HAP-1 (cell line): ENCODE measurements at places on chromosomes 7 and 10.

- DNase-seq = peak; percentile 18
Measured at GRCh38 chr7:27784399-27785053, 44.6 kb downstream of the TAX1BP1 start.

GRCh38 chr10:116466715-116467422, 39.2 kb downstream of the PNLIPRP3 start:
- DNase-seq = no peak

DNA sequence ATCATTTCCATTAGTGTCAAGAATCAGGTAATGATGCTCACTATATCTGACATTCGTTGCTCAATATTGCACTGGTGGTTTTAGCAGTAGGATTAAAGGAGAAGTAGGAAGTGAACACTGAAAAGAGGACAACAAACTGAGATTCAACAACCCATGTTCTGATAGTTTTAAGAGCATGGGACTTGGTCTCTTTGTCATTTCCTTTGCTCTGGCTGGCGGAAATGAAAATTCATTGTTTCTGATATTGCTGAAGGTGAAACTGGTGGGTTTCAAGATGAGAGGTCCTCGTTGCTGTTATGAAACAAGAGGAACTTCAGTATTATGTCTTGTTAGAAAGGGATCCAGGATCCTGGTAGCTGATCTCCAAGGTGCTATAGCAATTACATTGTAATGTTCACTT, 129.0 kb downstream of the DNAH11 start:
- DNase-seq = no peak

- DNase-seq = no peak
Measured at GRCh38 chr7:108104324-108104723, 25.8 kb downstream of the LAMB4 start.

DNA sequence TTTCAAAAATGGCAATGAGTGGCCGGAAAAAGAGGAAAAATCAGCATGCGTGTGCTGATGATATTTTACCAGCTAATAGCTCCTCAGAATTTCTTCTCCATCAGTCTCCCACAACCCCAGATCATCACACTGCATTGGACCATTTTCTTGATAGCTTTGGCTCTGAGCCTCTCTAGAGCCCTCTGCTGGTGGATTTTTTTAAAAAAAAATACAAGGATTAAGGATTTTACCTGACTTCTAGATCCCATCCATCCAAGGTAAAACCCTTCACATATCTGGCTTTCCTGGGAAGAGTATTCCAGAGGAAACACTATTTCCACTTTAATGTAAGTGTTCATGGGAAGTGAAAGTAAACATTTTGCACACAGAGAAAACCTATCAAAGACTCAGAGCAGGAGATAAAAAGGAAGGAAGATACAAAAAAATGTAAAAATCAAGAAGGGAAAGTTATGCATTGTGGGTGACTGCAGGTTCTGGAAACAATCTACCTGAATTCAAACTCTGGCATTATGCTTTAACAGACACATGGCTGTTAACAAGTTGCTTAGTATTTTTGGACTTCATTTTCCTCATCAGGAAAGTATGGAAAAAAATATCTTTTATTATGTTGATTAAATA, 380.9 kb downstream of the LRRTM3 start:
- peak; percentile 14 for DNase-seq

DNA sequence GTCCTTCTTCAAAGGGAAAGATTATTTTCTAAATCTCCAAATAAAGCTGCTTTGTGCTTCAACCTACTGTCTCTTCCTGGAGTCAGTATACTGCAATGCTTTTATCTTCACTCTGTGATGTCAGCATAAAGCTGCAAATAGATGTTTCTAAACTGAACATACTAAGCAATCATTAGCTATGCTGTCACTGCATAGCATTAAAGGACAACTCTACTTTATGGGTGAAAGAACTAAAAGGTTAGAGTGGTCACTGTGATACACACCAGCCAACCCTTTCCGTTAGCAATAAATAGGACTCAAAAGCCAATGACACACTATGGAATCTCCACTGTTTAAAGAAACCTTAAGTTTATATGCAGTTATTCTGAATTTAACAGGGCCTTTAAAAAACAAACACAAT, 1.8 kb downstream of the CCDC186 start:
- peak; percentile 13 for DNase-seq

GRCh38 chr10:110695539-110695886, 51.4 kb downstream of the RBM20 start:
- DNase-seq = no peak

DNA sequence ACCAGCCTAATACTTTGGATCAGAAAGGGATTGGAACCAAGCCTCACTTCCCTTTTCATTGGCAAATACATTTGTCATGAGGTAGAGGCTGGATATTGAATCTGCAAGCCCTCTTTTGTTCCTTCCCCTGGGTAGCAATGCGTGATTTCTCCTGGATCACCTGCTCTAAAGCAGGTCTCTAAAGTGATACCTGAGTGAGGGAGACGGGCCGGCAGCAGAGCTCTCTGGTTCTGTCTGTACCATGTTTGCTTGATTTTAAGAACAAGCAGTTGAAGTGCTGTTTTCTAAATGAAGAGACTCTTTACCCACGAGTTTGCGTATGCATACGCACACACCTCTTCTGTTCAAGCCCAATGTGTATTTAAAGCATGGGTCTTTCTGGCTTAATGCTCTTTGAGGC, 41.1 kb downstream of the GARS1 start:
- no peak for DNase-seq

GRCh38 chr7:69608878-69609277, 10.6 kb downstream of the AUTS2 start:
- DNase-seq = no peak

- DNase-seq = no peak
Measured at GRCh38 chr7:113092762-113093161, 6.1 kb upstream of the GPR85 start.

DNA sequence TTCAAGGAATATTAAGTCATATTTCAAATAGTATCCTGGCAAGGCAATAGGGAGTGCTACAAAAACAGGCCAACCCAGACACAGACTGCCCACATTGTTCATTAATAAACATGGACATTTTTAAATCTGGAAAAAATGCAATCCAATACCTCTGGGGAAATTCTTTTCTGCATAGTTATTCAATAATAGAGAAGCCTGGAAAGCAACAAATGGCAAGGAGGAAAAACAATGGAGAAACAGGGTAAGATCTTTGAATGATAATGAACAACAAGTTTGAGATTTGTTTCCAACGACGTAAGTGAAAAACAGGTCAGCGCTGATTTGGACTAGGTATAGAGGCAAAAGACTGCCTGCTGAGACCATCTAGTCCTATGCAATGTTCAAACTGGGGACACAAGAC, 44.7 kb upstream of the ZNF800 start:
- peak; percentile 15 for DNase-seq

DNA sequence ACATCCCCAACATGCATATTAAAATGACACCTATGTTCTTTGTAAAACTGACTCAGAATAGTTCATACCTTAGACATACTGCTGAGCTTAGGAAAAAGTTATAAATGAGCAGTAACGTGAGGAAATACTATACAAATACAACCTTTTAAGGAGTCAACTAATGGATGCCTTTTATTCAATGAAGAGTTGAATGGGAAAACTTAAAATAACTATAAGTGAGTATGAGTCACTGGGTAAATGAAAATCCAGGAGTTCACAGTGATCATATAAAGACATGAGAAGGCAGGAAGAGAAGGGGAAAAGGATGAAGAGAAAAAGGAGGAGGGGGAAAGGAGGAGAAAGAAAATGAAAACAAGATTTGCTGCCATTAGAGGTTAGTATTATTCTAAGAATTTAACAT, 157.8 kb upstream of the PCDH15 start:
- DNase-seq = peak; percentile 22

DNA sequence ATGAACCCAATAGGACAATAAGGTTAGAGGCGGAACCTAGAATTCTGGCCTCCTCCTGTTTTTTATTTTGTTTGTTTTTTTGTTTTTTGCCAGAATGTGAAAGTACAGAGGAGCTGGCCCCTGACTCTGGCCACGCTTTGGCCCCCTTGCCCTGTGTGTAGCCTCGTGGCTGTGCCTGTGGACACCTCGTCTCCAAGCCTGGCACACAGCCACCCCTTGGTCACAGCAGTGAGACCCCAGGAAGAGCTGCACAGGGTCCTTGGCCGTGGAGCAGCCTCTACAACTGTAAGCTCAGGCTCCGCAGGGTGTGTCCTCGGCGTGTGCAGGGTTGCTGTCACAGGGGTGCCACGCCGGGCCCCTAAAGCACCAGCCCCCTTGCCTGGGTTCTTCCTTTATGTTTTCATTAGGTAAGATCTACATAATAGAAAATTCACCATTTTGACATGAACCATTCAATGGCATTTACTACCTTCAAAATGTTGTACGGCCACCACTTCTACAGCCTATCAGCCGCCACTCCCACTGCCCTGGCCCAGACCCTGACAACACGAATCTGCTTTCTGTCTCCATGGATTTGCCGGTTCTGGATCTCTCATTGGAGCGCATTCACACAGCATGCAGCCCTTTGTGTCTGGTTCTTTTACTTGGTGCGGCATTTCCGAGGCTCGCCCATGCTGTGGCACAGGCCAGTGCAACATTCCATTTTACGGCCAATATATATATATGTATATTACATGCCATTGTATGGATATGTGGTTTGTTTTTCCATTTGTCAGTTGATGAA, 51.0 kb downstream of the AMZ1 start:
- no peak for DNase-seq

- DNase-seq = no peak
Measured at GRCh38 chr7:85509476-85509875, 322.6 kb upstream of the SEMA3D start.

GRCh38 chr10:107232013-107232412, 67.5 kb upstream of the SORCS1 start:
- DNase-seq = no peak

DNA sequence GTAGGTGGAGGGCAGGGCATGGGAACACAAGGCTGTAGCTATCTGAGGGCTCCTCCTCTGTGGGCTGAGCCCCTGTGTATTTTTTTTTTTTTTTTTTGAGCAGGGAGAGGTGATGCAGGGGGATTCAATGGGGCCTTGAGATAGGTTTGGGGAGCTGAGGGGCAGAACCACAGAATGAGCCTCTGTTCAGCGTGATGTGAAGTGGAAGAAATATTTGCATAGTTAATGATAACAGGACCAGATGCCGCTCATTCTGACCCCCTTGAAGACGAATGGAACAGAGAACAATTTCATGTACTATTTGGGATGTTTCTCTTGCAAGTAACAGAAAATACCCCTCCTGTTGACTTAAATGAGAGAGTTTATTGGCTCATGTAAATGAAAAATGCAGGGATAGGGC, 69.7 kb upstream of the EMX2 start:
- no peak for DNase-seq

DNA sequence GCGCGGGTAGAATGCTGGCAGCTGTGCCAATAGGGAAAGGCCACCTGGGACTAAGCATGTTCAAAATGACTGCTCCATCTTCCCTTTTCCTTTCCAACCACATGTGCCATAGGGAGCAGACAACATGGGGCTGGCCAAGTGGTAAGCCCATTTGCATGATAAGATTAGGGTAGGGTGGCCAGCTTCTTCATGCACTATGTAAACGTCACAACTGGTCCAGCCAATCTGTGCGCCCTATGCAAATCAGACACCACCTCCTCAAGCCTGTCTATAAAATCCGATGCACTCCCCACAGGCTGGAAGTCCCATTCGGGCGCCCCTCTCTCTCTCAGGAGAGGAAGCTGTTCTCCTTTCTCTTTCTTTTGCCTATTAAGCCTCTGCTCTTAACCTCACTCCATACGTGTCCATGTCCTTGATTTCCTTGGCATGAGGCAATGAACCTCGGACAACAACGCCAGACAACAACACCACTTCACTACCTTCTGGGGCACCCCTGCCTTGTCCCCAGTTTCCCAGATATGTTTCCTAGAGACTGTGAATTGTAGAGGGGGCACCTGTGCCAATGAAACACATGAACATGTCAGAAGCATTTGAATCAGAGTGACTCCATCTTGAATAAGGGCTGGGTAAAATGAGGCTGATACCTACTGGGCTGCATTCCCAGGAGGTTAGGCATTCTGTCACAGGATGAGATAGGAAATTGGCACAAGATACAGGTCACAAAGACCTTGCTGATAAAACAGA, 19.1 kb upstream of the EXOC6 start:
- DNase-seq = no peak

GRCh38 chr10:70679498-70679897, 7.2 kb downstream of the ADAMTS14 start:
- no peak for DNase-seq

DNA sequence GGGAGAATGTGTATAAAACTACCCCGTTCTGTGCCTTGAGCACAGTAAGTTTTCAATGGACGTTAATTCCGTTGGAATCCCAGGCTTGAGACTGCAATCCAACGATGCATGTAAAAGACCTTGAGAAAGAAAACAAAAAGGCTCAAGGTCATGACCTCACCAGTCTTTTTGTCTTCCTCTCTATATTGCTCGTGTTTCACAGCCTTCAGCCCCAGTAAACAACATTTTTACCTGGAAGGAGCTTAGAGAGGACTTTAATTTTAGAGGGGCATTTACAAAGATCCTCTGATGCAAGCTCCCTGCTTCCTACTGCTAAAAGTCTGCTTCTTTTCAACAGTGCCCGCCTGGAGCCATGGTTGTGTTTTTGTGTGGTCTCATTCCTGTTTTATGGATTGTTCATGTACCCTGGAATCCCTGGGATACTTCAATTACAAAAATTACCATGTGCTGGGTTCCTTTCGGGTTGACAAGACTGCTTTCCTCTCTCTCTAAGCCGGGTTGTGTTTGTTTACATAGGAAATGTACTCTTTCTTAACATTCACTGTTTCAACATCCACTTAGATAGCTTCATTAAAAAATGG, 320.1 kb upstream of the NFE2L3 start:
- peak; percentile 55 for DNase-seq

GRCh38 chr10:76428551-76429367, 997.3 kb downstream of the LRMDA start:
- no peak for DNase-seq

GRCh38 chr10:79287973-79288723, 59.1 kb upstream of the PPIF start:
- DNase-seq = no peak

- no peak for DNase-seq
Measured at GRCh38 chr10:98303569-98303968, 35.6 kb upstream of the LOXL4 start.

GRCh38 chr7:2971914-2972834, 71.5 kb downstream of the CARD11 start:
- DNase-seq = no peak

DNA sequence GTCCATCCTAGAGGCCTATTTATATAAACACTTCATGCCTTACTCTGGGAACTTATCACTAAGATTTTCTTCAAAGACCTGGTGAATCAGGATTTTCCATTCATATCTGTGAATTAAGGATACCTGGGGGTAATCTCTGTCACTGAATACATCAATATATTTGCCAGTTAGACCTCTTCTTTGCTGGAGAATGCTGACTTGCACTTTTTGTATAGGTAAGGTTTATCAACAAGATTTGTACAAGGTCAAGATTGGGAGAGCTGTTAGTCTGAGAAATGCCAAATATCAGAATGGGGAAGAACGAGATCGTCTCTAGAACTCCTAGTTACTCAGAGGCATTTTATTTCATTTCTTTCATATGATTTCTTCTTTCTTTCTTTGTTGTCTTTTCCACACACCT, 1060.0 kb downstream of the NRG3 start:
- DNase-seq = no peak

- DNase-seq = no peak
Measured at GRCh38 chr7:137994216-137994615, 7.7 kb downstream of the CREB3L2 start.
